Ovary (tissue), 10 donors: ENCODE measurements at places on chromosomes 2 and 18. TPM values are rescaled to one million over a fixed set of nuclear protein-coding genes. Genes with fewer than 3 reads are reported as not detected.

Gene PIAS2
- 39.9 TPM for total RNA-seq

DNA sequence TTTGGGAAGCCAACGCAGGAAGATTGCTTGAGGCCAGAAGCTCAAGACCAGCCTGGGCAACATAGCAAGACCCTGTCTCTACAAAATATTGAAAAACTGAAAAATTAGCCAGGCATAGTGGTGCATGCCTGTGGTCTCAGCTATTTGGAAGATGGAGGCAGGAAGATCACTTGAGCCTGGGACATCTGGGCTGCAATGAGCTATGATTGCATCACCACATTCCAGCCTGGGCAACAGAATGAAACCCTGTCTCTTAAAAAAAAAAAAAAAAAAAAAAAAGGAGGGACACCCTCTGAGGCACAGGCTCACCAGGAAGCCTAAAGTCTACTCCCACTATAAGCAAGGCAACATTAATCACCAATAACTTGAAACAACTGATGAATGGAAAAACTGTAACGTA, 151.1 kb downstream of the CCDC148 start:
- DNase-seq = no peak

Gene CYRIA
- 9.7 TPM for total RNA-seq

GRCh38 chr2:608711-609110, 68.5 kb downstream of the TMEM18 start:
- no peak for DNase-seq

Gene ADGRF3
- total RNA-seq = not detected

DNA sequence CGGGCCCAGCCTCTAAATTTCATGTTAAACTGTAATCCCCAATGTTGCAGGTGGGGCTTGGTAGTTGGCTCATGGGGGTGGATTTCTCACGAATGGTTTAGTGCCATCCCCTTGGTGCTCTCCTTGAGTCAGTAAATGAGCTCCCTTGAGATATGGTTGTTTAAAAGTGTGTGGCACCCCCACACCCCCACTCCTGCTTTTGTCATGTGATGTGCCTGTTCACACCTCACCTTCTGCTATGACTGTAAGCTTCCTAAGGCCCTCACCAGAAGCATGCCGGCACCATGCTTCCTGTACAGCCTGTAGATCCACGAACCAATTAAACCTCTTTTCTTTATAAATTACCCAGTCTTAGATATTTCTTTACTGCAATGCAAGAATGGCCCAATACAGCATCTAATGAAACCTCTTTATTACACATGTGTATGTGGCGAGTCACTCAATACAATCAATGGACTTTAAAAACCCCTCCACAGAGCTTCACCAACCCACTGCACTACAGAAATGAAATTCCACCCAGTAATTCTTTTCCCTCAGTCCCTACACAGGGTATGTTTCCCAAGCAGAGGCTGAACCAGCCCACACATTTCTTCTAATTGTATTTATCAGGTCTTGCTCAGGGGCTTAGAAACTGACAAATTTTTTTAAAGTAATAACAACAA, 47.3 kb downstream of the WDFY1 start:
- DNase-seq = no peak

DNA sequence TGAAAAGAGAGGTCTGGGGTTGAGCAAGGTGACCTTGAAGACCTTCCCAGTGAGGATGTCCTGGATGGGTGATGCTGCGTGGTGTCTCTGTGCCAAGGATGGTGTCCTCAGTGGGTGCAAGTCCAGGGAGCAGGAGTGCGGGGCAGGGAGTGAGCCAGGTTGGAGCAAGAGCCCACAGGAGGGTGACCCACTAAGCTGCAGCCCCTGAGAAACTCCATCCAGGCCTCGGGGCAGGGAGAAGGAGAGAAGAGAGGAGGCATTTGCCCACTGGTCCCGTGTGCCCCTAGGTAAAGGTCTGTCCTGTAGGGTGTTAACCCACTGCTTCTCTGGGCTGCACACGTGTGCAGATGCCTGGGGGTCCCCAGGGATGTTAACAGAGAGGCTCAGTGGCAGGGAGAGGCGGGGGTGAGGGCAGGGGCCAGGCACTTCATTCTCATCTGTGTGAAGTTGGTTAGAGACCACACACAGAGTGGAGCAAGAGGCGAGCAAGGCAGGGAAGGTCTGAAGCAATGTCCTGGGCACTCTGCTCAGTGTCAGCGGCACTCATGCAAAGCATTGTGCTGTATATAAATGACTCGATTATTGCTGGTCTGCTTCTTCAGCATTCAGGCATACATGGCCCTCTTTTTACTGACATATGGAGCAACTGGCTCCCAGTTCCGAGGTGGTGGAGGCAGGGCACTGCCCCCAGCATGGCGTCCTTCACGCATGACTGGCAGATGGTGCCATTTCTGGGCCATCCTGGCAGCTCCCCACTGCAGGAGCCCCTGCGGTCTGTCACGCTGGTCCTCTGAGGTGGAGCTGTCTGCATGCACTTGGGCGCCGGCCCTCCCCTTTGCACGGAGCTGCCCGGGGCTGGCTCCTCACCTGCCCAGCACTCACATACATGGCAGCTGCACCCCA, 117.2 kb upstream of the HS6ST1 start:
- DNase-seq = peak; percentile 13

DNA sequence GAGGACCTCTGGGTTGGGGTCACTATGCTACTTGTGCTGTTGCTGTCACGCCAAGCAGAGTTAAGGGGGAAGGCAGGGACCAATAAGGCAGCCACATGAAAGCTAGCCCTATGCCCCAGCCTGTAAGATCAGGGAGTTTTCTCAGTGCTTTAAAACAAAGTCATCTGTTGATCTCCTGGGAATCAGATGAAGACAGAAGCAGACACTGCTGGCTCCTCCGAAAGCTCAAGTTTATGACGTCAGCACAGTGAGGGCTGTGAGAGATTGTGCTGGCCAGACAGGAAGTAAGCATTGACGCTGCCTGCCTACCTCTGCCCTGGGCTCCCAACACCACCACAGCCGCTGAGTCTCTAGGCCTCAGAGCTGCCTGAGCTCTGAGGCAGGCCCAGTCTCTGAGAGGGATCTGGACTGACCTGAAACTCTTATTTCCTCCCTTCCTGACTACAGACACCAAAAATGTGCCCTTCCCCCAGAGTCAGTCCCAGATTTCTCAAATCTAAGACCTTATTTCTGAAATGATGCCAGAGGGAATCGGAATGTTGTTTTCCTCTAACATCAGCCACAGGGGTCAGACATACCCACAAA, 118.1 kb upstream of the EPAS1 start:
- DNase-seq = peak; percentile 80

DNA sequence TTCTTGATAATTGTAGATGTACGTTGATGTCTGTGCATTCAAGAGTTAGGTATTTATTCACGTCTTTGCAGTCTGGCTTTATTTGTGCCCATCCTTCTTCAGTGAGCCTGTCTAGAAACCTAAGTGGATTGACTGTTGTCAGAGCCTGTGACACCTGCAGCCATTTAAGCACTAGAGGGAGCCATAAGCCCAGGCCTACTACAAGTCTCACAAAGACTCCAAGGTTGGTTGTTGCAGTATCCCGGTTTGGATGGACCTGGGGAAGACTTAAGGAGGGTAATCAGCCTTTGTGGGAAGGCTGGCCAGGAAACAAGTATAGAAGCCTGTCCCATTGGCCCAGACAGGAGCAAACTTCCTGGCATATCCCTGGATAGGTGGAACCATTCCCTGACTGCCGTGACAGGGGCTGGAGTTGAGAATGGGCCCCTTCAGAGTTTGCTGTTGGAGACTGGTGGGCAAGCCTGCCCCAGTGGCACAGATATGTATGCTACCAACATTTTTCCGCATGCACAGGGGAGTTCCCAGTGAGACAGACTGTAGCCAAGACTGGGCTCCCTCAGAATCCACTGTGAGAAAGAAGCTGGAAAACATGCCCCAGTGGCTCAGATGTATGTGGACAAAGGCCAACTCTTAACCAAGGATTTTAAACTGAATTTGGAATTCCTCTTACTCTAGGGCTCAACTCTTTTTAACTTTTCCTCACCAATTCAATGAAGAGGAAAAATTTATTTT, 9.3 kb upstream of the LRRC30 start:
- DNase-seq = no peak

DNA sequence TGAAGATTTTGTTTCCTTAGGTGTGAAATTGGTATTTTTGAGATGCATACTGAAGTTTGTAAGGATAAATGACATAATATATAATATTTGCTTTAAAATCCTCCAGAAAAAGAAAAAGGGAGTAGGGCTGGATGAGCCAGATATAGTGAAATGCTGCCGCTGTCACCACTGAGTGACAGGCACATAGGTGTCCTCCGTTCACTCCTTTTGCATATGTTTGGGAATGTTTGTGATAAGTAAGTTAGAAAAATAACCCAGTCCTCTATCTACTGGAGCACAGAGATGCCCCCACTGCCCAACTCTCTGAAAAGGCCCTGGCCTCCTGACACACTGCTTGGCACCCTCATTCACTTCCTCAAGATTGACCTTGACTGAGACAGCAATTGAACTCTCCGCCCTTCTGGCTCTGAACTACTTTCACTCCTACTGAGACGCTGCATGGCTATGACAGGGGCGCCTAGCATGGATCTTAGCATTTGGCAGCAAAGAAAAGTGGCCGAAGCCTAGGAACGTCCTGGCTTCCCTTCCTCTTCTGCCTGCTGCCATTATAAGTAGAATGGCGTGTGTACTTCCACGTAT, 10.1 kb downstream of the ID2 start:
- DNase-seq = no peak

DNA sequence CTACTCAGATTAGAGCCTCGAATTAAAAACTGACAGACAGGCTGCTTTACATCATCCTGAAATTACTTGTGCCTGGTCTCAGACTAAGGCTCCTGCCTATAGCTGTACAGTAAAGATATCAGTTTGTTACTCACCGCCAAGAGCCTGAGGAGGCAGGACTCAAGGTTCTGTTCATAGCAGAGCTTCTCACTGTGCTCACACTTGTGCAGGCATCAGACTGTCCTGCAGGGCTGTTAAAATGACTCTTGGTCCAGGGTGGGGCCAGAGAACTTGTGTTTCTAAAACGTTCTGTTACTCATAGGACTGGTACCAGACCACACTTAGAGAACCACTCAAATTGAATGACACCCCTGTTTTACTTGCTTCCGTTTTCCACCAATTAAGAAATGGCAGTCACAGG, 310.0 kb downstream of the DPP10 start:
- DNase-seq = no peak

Gene CDK15
- total RNA-seq = 8.8 TPM

Gene SLC14A1
- 0.50 TPM for total RNA-seq

Gene PSD4
- total RNA-seq = 3.4 TPM

Gene PIEZO2
- total RNA-seq = 8.5 TPM

DNA sequence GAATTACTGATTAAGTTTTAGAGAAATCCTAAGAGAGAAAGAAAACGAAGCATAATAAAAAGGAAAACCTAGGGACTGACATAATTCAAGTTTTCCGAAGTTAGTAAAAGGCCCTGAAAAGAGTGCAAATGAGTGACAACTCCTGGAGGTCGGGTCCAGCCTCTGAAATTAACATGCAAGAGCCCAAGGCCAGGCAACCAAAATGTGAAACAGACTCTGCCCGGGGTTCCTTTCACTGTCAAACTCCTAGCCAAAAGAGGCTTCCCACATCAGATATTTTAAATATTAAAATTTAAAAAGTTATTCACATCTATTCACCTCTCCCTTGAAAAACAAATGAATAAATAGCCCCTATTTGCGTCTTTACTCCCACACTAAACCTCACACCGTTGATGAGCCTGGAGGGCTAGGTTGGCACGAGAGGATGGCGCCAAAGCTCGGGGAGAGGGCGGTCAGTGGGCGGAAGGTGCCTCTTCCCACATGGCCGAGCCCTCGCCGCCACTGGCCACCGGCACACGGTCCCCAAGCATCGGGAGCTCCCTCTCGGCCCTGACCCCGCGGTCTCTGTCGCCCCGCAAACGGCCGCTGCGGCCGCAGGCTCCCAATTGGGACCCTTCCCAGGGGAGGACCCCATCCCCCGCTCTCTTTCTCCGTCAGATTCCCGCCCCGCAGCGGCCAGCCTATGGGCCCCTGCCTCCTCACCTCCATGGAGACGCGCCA, 630 bp downstream of the PPM1G start:
- DNase-seq = no peak

DNA sequence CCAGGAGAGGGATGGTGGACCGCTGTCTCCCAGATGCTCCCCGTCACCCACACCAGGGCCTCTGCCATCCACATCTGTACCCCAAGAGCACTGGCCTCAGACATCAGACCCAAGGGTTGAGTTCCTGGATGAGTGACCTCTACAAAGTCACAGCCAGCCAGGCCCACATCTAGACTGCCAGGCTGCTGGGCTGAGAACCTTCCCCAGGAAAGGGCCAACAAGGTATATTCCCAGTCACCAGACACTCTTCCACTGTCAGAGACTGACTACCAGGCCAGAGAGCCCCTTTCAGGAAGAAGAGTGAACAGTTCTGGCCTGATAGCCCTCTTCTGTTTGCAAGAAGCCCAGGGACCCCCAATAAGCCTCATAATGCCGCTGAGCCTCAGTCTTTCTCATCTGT, 44.3 kb downstream of the C1QL2 start:
- DNase-seq = no peak

Gene SP140
- total RNA-seq = 0.28 TPM

Gene KYNU
- 0.74 TPM for total RNA-seq

Gene MDH1B
- total RNA-seq = 0.83 TPM

GRCh38 chr2:240462073-240462706, 26.7 kb downstream of the GPC1 start:
- DNase-seq = peak; percentile 34

Gene CROCC2
- total RNA-seq = 1.6 TPM

DNA sequence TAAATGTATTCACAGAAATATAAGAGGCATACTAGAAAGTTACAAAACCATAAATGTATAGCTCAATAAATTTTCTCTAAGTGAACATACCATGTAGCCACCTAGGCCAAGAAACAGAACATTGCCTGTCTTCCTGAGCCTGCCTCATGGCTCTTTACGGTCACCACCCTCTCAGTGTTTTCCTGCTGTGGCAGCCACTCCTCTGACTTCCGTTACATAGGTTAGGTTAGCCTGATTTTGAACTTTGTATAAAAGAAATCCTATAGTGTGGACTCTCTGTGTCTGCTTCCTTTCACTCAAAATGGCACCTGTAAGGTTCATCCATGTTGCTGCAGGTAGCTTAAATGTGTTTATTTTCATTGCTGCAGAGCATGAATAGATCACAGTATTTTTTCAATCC, 11.6 kb upstream of the ST3GAL5 start:
- no peak for DNase-seq

Gene VIL1
- total RNA-seq = 0.38 TPM

Gene C2orf15
- total RNA-seq = 0.86 TPM

Gene FBLN7
- total RNA-seq = 0.18 TPM

- DNase-seq = no peak
Observed at GRCh38 chr2:160279813-160280465, 79.9 kb upstream of the ITGB6 start.

DNA sequence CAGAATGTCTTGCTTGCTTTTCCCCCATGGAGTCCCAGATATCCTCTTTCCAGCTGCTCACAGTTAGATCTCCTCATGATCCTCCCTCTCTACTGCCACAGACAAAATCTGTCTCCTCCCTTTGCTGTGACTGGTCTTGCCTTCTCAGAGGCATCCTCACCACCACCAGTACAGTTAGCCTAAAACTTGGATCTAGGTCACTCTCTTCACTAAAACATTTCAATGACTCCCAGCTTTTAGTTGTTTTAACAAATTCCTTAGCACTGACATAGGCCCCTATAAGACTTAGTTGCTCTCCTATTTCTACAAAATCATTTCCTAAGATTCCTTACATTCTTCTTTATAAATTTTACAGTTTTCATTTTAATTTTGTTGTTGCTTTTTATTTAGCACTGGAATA, 734.2 kb upstream of the CHAC2 start:
- DNase-seq = no peak
